CD4-positive, alpha-beta T cell treated with Interleukin-1 beta for 1 hour (primary cell): ENCODE measurements at places on chromosomes 3 and 15.

GRCh38 chr3:187567661-187568121 is 102.5 kb downstream of the SST start:
- DNase-seq: no peak

GRCh38 chr3:55066551-55067047 is 138.7 kb upstream of the LRTM1 start:
- DNase-seq: no peak

DNA sequence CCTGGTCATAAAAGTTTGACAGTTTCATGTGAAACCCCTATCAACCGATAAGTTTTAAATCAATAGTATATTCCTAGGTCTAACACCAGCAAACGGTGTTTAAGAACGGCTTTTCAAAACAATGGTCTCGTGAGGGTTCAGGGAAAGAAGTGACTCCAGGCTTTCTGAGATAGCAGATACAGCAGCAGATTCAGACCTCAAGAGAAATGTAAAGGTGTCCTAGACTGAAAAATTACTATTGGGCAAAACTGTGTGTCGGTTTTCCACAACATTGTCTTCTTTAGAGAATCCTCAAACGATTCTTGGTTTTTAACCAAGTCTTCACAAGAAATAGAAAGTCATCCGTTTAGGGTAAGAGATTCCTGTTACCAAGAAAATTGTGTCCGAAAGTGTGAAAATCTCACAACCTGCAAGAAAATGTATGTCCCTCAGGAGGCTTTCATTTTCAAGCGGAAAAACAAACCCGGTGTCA is 1.2 kb downstream of the SETD2 start:
- no peak for DNase-seq

GRCh38 chr3:16239780-16240179 is 25.0 kb downstream of the DPH3 start:
- DNase-seq: no peak

- no peak for DNase-seq
These were observed 8.1 kb downstream of the ABTB1 start for GRCh38 chr3:127680798-127681221.

DNA sequence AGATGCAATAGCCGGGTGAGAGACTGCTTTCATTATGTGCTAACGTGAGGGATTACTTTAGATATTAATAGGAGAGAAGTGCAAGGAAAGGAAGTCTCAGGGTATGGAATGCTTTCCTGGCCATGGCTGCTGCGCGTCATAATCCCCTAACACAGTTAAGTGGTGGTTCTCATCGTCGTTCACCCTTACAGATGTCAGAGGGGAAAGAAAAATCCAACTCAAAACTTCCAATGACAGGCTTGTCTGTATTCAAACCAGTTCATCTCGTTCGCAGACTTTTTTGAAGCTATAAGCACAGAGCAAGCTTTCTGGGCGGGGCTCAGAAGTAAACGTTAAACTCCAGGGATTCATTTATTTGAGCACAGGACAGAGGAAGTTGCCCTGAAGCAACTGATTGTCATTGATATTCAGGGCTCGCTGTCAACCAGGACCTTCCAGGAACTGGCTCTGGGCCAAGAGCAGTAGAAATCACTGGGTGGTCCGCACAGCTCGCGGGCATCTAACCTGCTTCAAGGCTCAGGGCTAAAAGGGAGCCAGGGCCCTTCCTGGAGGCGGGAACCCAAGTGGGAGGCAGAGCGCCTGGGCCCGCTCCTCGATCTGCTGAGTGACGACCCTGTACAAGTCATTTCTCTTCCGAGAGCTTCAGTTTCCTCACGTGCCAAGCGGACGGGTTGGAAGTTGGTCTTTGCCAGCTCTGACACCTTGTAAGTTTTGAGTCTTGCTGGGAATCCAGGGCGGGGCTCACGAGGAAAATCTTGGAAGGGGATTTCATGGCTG is 1.1 kb upstream of the LPP start:
- DNase-seq: peak; percentile 0

DNA sequence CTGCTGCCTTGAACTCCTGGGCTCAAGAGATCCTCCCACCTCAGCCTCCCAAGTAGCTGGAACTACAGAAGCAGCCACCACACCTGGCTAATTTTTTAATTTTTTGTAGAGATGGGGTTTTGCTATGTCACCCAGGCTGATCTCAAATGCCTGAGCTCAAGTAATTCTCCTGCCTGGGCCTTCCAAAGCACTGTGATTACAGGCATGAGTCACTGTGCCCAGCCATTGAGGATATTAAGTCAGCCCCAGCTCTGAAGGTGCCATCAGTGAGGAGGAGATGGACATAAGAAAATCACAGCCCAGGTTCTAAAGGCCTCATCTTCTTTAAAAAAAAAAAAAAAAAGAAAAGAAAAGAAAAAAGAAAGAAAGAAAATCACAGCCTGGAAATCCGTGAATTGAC is 26.6 kb upstream of the PSTPIP1 start:
- DNase-seq: no peak

GRCh38 chr3:13748276-13748879 is 131.5 kb downstream of the WNT7A start:
- no peak for DNase-seq

DNA sequence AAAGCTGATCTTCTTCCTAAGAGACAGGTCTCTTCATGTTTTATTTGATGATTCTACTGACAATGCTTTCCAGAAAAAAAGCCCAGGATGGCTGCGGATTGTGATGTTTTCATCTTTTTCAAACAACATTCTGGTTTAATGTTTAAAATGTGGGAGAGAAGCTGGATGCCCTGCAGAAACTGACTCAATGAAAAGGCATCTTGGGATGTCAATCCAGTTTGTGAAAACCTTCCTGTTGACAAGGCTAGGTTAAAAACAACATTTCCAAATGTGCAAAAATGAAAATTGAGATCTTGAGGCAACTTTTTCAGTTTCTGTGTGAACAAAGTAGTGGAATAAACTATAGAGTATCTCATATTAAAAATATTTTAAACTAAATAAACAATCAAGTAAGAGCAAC is 156.0 kb upstream of the MRPL3 start:
- DNase-seq: no peak

DNA sequence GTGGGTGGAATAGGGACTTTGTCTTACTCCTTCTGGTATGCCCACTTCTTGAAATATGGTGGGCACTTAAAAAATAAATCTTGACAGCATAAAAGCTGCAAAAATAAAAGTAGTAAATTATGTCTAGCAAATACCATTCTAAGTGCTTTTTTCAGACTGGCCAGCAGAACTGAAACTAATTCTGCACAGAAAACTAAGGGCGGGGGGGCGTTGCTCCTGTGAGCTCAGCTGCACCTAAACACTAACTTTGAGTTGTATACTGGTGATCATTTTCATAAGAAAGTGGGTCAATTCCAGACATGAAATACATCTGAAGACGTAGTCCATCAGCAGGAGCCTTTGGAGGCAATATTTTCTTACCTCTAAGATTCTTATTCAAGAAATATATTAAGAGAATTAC is 114.8 kb downstream of the WDR76 start:
- DNase-seq: no peak

- no peak for DNase-seq
These were observed 702.0 kb downstream of the GRM7 start for GRCh38 chr3:7562892-7563291.

DNA sequence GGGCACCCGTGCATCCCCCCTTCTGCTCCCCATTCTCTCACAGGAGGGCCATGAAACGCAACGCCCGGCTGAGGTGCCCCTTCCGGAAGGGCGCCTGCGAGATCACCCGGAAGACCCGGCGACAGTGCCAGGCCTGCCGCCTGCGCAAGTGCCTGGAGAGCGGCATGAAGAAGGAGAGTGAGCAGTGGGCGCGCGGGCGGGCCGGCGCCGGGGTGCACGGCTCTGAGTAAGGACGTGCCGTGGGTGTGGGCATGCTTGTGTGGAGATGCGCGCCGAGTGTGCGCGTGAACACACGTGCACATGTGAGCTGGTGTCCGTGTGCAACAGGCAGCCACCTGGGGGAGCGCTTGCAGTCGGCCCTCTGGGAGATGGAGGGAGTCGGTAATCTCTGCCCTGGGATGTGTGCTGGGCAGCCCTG is 28.1 kb downstream of the NR1I2 start:
- peak; percentile 39 for DNase-seq

DNA sequence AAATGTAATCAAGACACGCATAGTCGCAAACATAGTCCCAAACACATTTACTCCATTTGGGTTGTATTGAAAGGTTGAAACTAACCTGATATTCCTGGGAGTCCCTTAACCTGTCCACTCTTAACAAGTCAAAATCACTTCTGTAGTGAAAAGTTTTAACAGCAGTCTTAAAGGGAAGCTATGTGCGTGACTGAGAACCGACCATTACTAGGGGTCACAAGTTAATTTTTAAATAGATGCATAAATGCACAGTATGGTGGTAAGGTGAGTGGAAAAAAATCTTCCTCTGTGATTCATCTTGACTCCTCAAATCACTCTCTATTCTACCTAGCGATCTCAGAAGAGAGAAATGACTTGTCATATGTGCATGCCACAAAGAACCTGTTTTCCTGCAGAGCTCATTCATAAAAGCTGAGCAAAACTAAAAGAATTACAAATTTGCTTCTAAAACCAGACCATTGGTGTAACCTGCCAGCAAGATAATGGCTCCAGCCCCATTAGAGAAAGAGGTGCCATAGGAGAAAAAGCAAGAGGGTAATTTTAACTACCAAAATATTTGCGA is 4.8 kb downstream of the GPR15 start:
- no peak for DNase-seq

DNA sequence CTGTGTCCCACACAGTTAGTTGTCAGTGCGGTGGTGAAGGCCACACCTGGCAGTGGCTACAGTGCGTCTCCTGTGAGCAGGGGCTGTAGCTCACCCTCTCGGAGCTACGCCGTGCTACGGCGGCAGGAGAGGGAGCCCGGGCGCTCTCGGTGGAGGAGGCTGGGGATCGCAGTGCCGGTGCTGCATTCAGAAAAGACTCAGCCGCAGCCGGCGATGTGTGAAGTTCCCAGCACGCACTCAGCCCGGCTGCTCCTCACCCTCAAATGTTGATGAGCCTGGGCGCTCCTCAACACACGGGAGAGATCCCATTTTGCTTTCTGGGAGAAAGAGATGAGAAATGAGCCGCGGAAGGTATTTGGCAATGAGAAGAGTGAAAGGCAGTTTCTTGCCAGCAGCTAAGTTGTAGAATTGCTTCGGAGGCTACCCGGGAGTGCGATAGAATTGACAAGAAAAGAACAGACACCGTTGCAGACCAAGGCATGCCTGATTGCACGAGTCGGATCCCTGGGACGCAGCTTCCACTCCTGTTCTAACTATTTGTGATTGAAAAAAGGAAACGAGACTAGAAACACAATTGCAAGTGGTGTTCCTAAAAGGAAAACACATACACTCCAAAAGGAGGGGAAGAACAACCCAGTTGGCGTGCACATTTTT is at the start of gene UNC13C:
TSS of gene UNC13C (plus strand) at position 189 of the 654 bp plus-strand sequence. CDS start 34,463 bp downstream, outside the sequence.
- DNase-seq: no peak

- DNase-seq: peak; percentile 81
These were observed 103.3 kb downstream of the IL1RAP start for GRCh38 chr3:190617185-190617584.

DNA sequence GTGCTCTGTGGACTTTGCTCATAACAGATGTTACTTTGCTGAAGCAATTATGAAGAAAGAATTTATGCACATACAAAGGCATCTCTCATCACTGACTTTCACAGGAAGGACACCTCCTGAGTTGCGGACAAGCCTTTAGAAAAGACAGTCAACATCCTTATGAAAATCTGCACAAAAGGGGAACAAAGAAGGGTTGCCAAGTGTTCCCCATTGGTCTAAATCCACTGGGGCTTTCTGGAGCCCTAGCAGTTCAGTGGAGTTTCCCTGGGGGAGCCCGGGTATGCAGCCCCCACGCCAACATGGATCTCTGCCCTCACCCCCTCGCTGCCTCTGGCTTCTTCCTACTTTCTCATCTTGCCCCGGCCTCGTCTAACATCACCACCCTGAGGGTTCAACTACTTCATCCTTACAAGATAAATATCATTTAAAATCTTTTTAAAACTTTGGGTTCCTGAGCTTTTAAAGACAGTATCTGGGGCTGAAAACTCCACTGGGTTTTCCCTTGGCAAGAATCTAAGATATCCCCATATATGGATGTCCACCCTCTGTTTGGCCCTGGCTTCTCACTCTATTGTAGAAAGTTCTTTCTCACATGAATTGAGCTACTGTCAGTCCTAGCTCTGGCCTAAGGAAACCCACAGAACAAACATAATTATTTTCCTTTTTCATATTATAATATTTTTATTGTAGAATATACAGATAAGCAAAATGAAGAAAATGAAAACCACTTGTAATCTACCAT is 207.9 kb upstream of the RGMA start:
- no peak for DNase-seq

DNA sequence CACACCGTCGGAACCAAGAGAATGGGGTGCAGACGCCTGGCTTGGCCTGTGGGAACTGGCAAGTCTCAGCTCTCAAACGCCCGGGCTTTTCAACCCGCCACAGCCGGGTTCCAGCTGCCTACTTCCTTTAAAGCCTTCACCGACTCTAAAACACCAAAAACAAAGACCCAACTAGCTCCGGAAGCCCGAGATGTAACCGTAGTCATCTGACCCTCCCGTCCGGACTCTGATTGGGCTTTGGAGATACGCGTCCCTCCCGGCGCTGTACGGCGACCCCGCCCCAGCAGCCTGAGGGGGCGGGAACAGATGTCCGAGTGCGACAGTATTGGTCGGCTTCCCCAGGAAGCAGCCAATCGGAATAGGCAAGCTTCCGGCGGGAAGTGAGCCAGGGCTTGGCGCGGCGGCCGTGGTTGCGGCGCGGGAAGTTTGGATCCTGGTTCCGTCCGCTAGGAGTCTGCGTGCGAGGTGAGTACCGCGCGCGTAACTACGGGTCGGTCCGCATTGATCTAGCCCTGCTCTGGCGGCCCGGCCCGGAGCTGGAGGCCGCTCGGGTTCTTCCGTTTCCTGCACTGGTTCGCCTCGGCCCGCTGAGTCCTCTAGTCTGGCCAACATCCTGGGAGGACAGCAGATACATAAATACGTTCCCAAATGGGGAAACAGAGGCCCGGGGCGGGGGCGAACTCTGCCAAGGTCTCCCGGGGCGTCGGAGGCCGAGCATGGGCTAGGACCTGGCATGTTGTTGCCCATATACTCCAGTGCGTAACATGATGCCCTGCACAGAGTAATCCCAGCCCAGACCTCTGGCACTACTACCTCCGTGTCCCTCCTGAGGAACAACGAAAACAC is at the start of gene BLM:
TSS of gene BLM (plus strand) at position 371 of the 846 bp plus-strand sequence. CDS start 30,047 bp downstream, outside the sequence.
- peak; percentile 97 for DNase-seq

GRCh38 chr15:92040350-92040749 is 186.8 kb downstream of the SLCO3A1 start:
- no peak for DNase-seq

DNA sequence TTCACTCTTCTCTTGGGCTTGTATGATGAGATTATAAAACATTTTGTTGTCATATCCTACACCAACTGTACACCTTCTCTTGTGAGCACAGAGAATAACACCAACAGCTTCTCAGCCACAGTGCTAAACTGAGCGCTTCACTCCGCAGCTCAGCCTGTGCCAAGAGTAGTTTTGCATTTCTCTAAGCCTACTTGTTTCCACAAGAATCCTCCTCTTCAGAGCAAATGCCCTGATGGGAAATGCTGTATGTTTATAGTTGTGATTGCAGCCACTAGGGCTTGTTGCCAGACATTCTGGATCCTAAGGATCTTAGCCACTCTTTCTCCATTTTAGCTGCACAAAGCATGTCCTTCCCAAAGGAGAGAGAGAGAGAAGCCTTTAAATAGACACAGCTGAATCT is 138.8 kb upstream of the PLXND1 start:
- no peak for DNase-seq
